Foreskin melanocyte (primary cell): ENCODE measurements at places on chromosomes 3 and 15.

DNA sequence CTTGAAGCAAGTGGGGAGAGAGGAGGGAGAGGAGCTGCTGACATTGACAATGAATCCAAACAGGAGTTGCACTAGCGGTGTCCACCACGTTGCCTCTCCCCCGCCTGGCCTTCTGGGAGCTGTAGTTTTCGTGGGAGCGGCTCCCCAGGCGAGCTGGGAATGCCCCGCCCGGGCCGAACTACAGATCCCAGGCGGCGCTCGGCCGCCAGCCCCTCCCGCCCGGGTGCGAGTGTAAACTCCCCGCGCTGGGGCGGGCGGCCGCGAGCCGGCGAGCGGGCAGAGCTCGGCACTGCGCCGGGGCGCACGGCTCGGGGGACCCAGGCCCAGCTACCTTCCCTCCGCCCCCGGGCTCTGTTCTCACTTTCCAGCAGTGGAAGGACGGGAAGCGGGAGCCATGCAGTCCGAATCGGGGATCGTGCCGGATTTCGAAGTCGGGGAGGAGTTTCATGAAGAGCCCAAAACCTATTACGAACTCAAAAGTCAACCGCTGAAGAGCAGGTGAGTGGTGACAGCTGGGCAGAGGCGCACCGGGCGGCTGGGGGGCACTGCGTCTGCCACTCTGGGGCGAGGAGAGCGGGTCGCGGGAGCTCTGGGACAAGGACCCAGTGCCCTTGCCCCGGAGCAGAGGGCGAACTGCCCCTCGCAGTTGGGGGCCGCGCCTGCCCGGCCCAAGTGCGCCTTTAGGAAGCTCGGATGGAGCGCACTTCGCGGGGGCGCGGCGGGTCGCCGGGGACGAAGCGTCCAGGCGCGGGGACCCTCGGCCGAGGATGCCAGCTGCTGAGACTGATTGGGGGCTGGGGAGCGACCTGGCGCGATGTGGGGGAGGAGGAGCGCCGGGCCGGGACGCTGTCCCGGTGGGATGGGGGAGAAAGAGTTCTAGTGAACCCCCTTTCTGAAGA is at the start of gene MITF:
TSS of gene MITF (plus strand) at position 261 of the 899 bp plus-strand sequence. CDS start at position 395, 134 bp downstream.
- DNase-seq: peak; percentile 91

DNA sequence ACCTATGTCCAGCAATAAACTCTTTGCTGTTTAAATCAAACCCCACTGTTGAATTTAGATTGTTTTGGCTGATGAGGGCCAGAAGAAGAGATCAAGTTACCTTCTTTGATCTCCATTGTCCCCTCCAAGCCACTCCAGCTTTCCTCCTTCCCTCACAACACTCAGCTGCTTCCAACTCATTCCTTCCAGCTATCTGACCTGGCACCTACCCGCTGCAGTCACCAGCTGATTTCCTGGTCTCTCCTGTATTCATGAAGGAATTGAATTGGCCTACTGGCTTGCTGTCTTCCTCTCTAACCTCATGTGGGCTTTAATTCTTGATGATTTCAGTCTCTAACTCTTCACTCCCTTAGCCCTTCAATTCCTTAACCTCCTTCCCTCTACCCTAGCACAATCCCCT is 40.8 kb upstream of the ABHD17C start:
- no peak for DNase-seq

- no peak for DNase-seq
Observed at GRCh38 chr15:66269326-66270090, 16.0 kb upstream of the MEGF11 start.

DNA sequence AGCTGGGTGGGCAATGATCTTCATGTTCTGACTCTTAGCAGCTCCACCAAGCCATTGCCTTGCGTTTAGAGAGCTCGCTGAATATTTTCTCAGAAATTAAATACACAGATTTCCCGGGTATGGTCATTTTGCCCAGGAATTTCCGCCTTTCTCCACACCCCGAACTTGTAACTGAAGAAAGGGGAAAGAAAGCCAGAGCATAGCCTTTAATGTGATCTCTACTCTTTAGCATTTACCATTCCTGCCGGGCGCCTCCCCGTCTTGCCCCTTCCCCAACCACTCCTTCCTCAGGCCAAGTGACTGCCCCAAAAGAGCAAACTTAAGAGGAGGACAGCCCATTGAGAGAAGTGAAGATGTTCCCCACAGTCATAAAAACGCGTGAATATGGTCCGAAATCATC is 53.1 kb downstream of the LMCD1 start:
- no peak for DNase-seq

GRCh38 chr15:41506796-41507341 is 6.8 kb downstream of the LTK start:
- DNase-seq: no peak

GRCh38 chr3:176820764-176821163 is 376.5 kb downstream of the TBL1XR1 start:
- no peak for DNase-seq

DNA sequence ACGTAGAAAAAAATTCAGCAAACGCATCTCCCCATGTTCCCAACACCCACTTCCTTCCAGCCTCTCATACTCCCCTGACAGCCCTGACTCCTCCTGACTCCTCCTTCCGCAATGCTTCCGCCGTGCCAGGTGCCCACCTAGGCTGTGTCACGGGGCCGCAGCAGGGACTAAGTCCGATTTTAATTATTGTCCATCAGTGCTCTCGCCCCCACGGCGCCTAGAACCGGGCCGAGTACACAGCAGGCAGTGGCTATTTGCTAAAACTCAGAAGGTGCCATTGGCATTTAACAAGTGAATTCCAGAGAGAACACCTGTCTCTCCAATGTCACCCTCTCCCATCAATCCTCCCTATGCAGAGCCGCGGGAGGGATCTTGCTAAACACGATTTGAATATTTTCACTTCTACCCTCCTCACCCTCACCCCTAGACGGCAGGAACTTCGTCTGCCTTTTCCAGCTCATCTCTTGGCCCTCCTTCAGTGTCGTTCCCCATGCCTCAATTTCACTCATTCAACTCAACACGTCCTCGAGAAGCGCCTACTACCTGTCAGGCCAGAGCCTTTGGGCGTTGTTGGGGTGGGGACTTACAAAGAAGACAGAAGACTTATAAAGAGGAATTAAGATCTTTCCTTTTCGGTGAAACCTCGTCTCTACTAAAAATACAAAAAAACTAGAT is 11.5 kb upstream of the SHF start:
- DNase-seq: no peak

- no peak for DNase-seq
Observed at GRCh38 chr3:170397685-170398084, 21.0 kb upstream of the CLDN11 start.

GRCh38 chr3:74523811-74524210 is 90.6 kb downstream of the CNTN3 start:
- DNase-seq: no peak

DNA sequence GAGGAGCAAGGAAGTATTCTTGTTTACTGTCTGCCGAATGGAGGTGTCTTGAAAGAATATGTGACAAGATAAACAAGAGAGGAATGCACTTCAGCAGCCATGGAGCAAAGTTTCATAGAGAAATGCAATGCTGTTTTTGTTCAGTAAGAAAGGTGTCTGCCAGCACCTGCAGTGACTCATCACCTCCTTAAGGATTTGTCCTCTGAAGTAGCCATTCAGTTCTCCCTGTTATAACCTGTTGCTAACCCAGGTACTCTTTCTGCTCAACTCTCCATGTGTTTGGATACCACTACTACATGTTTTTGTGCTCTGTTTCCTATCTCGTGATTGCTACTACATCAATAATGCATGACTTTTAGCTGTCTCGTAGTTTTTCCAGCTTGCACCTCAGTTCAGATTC is 328.9 kb downstream of the CHL1 start:
- DNase-seq: no peak

- no peak for DNase-seq
Observed at GRCh38 chr3:117411971-117412370, 702.4 kb downstream of the TUSC7 start.

- DNase-seq: no peak
Observed at GRCh38 chr3:135916310-135916709, 49.2 kb upstream of the PPP2R3A start.

- peak; percentile 8 for DNase-seq
Observed at GRCh38 chr3:197030379-197031314, 1.0 kb upstream of the MELTF start.

DNA sequence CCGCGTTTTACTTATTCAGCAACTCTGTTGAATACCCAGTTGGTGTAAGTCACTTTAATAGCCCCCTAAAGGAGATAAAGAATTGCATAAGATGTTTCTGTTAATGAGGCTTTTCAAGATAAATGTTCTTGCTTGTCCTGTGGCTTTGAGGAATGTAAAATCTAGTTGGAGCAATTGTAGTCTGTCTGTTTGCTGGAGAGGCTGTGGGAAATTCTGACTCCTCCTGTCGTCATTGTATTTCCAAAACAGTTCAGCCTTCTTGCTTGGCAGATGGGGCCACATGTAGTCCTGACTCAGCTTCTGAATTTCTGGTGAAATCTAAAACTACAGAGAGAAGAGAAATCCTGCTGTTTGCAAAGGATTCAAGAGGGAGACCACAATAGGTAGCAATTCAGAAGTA is 114.4 kb downstream of the RYR3 start:
- DNase-seq: peak; percentile 58

- DNase-seq: peak; percentile 56
Observed at GRCh38 chr3:16398648-16399047, 114.9 kb downstream of the RFTN1 start.

DNA sequence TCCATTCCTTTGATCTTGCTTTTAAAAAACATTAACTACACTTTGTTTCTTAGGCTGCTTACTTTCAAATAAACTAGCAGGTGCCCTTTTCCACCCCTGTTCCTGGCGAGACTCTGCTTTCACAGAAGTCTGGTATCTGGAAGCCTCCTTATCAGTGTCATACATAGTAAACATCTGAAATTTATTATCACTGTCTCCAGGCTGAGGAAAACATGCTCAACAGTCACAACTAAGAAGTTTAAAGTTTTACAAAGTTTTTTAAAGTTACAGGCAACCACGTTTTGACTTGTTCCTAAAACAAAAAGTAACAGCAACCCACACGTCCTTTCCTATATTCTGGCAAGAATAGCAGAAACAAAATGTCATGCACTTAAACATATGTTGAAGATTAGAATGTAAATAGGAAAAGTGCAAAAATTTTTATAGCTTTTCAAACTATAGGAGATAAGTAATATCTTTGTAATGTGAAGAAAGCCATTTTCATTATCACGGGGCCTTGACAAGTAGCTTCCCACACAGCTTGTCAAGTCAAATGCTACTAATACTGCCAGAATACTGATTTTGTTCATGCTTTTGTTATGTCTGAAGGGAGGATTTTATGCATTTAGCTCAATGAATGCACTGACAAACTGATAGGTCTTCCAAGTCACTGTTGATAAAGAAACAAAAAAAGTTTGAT is 275.2 kb upstream of the KCNMB2 start:
- DNase-seq: no peak

GRCh38 chr3:178772746-178773145 is 236.5 kb downstream of the KCNMB2 start:
- no peak for DNase-seq

- no peak for DNase-seq
Observed at GRCh38 chr3:188185717-188186251, 31.8 kb downstream of the LPP start.

- peak; percentile 66 for DNase-seq
Observed at GRCh38 chr3:150059729-150060128, 89.0 kb upstream of the PFN2 start.

DNA sequence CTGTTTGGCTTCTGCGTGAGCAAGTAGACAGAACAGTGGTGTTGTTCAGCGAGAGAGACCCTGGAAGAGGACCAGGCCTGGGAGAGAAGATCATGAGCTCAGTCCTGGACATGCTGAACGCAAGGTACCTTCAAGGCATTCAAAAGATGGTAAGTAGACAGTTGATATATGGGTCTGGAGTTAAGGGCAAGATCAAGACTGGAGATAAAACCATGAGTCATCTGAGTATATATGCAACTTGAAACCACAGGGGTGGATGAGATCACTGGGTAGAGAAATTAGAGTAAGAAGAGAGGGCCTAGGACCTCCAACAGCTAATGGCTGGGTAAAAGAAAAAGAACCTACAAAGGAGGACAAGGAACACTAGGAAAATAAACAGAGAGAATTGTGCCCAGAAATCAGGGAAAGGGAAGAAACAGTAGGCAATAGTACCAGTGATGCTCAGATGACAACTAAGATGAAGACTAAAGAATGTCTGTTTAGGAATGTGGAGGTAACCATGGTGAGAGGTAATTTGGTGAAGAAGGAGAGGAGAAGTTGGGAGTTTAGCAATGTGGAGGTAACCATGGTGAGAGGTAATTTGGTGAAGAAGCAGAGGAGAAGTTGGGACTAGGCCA is 343.2 kb upstream of the ADAMTS9 start:
- no peak for DNase-seq
